A549 treated with Mapracorat at 1 μM for 4 hours (cell line): ENCODE measurements at places on chromosomes 5 and 9. TPM values are rescaled to one million over a fixed set of nuclear protein-coding genes. Genes with fewer than 3 reads are reported as not detected.

MLANA gene
- not detected in 5 replicates for total RNA-seq

ADAMTSL2 gene
- not detected in 5 replicates for total RNA-seq

ADAMTS12 gene
- total RNA-seq: 6.2 to 7.9 TPM (median 7.3 TPM) in 5 replicates

SLC34A3 gene
- total RNA-seq: 0.08 to 0.28 TPM (median 0.09 TPM) in 3 of 5 replicates, not detected in the others

PCYOX1L gene
- total RNA-seq: 1.9 to 3.2 TPM (median 2.6 TPM) in 5 replicates

LCN15 gene
- not detected in 5 replicates for total RNA-seq

RGS14 gene
- 3.6 to 6.4 TPM (median 4.8 TPM) in 5 replicates for total RNA-seq

GLRA1 gene
- not detected in 5 replicates for total RNA-seq

QRFP gene
- not detected in 5 replicates for total RNA-seq

DNM1 gene
- 77.9 to 94.3 TPM (median 86.7 TPM) in 5 replicates for total RNA-seq

HAVCR2 gene
- total RNA-seq: 0.28 to 0.34 TPM (median 0.30 TPM) in 5 replicates

APBA1 gene
- 0.09 to 0.34 TPM (median 0.17 TPM) in 5 replicates for total RNA-seq

OR13C4 gene
- total RNA-seq: not detected in 5 replicates

SPACA9 gene
- 4.9 to 5.9 TPM (median 5.3 TPM) in 5 replicates for total RNA-seq

SHOC1 gene
- total RNA-seq: 0.02 TPM in 1 of 5 replicates, not detected in the others

NR5A1 gene
- total RNA-seq: 0.06 to 0.23 TPM (median 0.15 TPM) in 3 of 5 replicates, not detected in the others

PCDHGB2 gene
- 0.06 to 0.11 TPM (median 0.07 TPM) in 4 of 5 replicates, not detected in the other for total RNA-seq

CER1 gene
- not detected in 5 replicates for total RNA-seq

DRD1 gene
- 0.08 to 0.18 TPM (median 0.15 TPM) in 5 replicates for total RNA-seq

C9orf153 gene
- total RNA-seq: 0.08 to 0.50 TPM (median 0.15 TPM) in 3 of 5 replicates, not detected in the others

ARL10 gene
- 0.27 to 1.1 TPM (median 0.67 TPM) in 5 replicates for total RNA-seq

STARD4 gene
- 4.0 to 5.5 TPM (median 4.3 TPM) in 5 replicates for total RNA-seq

SPEF2 gene
- total RNA-seq: 1.7 to 3.4 TPM (median 2.3 TPM) in 5 replicates

CNTFR gene
- 0.13 to 0.15 TPM (median 0.14 TPM) in 3 of 5 replicates, not detected in the others for total RNA-seq

TPRN gene
- total RNA-seq: 6.0 to 10.8 TPM (median 10.2 TPM) in 5 replicates

ZBTB26 gene
- 1.4 to 2.3 TPM (median 1.9 TPM) in 5 replicates for total RNA-seq

SPATA31C1 gene
- total RNA-seq: not detected in 5 replicates

LCN1 gene
- total RNA-seq: not detected in 5 replicates

DBH gene
- total RNA-seq: not detected in 5 replicates

BASP1 gene
- 202 to 264 TPM (median 258 TPM) in 5 replicates for total RNA-seq
